ENCODE measurements at places on chromosomes 11 and 22. TPM values are rescaled to one million over a fixed set of nuclear protein-coding genes. Genes with fewer than 3 reads are reported as not detected.
A peak's percentile ranks its signal among the peaks of the same experiment; 100 is the strongest.

DNA sequence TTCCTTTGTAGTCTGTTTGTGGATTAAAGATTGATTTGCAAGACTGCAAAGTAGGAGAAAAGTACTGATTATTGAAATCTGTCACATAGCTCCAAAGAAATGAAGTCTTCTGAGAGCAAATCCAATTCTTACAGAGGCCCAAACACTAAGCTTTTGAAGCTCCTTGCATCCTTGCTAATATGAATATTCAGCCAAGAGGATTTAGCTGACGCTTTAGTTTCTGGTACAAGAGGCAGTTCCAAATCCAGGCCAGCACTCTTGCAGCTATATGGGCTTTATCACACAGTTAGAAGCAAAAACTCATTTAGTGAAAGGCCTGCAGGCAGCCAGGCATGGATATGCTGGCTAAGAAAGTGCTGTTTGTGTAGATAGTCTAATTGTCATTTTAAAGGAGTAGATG lies 12.7 kb downstream of the PAAF1 start:
- no peaks in the 10 kb centered on the region for H3K36me3 ChIP-seq
- no peak overlapping the region for H3K4me3 ChIP-seq
- H3K27me3 ChIP-seq = no peaks in the 10 kb centered on the region
- no peak for DNase-seq
- H3K4me1 ChIP-seq = no peaks in the 10 kb centered on the region

GRCh38 chr11:57584341-57584740 lies 13.1 kb upstream of the SERPING1 start:
- H3K4me1 ChIP-seq = no peaks in the 10 kb centered on the region
- H3K4me3 ChIP-seq = no peak overlapping the region
- no peaks in the 10 kb centered on the region for H3K36me3 ChIP-seq
- DNase-seq = no peak
- no peaks in the 10 kb centered on the region for H3K27me3 ChIP-seq
- no peak overlapping the region for H3K27ac ChIP-seq

- H3K27me3 ChIP-seq = no peaks in the 10 kb centered on the region
- no peak overlapping the region for H3K27ac ChIP-seq
- peaks cover 5% of the 10 kb centered on the region for H3K4me1 ChIP-seq
- no peaks in the 10 kb centered on the region for H3K36me3 ChIP-seq
- no peak for DNase-seq
Measured at GRCh38 chr11:59545179-59546020, 34.1 kb downstream of the OR4D9 start.

- no peaks in the 10 kb centered on the region for H3K36me3 ChIP-seq
- no peaks in the 10 kb centered on the region for H3K27me3 ChIP-seq
- DNase-seq = peak; percentile 82
- peak overlapping the region; percentile 97 for H3K27ac ChIP-seq
- H3K4me1 ChIP-seq = peaks cover 23% of the 10 kb centered on the region
Measured at GRCh38 chr22:42856179-42856864, 751 bp downstream of the ARFGAP3 start.

DNA sequence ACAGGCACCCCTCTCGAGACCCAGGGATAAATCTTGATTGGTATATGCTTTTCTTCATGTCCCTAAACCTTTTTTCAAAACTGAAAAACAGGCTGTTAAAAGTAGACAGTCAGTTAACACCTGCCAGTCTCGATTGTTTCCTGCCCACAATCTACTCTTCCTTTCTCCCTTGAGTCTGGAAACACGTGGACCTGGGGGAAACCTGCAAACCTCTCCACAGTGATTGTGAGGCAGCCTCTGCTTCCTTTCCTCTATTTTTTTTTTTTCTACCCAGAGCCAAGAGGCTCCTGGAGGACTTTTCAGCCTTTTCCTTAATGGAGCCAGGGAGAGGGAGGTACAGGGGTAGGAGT lies 69.4 kb upstream of the CLMP start:
- no peak overlapping the region for H3K27ac ChIP-seq
- H3K4me3 ChIP-seq = no peak overlapping the region
- peaks cover 9% of the 10 kb centered on the region for H3K4me1 ChIP-seq

GRCh38 chr11:104003491-104003890 lies 32.9 kb upstream of the DDI1 start:
- H3K4me3 ChIP-seq = no peak overlapping the region
- DNase-seq = no peak
- peaks cover 11% of the 10 kb centered on the region for H3K4me1 ChIP-seq
- no peaks in the 10 kb centered on the region for H3K27me3 ChIP-seq

JRKL gene
- total RNA-seq = 6.8 TPM

EMID1 gene
- total RNA-seq = 0.36 TPM

TPBGL gene
- total RNA-seq = 0.33 TPM
